NCI-H510A treated with DMSO at 0.1 percent for 48 hours (cell line): ENCODE measurements at places on chromosomes 3 and 15.

- no peak for DNase-seq
Measured at GRCh38 chr3:177448987-177449359, 251.7 kb upstream of the TBL1XR1 start.

- no peak for DNase-seq
Measured at GRCh38 chr3:188097791-188098190, 56.2 kb upstream of the LPP start.

DNA sequence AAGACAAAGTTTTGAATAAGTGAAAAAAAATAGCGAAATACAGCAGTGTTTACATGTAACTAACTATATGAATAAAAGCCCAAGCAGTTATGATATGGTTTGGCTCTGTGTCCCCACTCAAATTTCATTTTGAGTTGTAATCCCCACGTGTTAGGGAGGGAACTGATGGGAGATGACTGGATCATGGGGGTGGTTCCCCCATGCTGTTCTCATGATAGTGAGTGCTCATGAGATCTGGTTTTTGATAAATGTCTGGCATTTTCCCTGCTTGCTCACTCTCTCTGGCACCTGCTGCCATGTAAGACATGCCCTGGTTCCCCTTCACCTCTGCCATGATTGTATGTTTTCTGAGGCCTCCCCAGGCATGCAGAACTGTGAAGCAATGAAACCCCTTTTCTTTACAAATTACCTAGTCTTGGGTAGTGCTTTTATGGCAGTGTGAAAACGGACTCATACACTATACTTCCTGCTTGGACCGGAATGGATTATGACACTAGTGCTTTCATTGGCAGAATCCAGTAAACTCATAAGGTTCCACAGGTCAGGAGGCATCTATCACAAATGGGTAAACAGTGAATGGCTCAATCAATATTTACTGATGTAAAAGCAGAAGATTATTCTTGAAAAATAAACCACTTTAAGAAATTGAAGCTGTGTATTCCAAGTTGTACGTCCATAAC lies 192.1 kb downstream of the CBLB start:
- DNase-seq, result no peak

- DNase-seq, result no peak
Measured at GRCh38 chr3:158267015-158267414, 157.1 kb downstream of the RSRC1 start.
